Thymus (tissue), 14 donors: ENCODE measurements at places on chromosomes 12 and 14.

DNA sequence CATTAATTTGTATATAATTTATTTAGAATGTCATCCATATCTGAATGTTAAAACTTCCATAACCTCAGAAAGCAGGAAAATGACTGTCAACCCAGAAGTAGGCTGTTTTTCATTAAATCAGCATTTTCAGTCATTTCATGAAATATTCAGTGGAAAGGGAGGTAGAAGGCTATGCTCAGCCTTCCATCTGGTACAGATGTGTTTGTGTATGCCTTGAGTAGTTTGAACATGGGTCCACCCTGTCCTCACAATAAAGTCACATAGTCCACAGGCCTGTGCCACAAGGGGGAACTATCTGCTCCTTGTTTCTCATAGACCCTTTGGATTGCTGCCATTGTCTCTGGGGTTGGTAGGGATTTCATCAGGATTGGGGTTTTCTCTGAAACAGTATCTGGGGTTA, 9.1 kb downstream of the LACRT start:
- DNase-seq = no peak

DNA sequence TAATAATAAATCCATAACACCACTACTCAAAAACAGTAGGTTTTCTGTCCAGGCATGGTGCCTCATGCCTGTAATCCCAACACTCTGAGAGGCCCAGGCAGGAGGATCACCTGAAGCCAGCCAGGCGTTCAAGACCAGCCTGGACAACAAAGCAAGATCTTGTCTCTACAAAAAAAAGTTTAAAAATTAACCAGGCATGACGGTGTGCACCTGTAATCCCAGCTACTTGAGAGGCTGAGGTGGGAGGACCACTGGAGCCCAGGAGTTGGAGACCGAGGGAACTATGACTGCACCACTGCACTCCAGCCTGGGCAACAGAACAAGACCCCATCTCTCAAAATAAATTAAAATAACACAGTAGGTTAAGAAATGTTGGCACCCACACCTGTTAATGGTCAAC, 44.5 kb upstream of the AP4S1 start:
- DNase-seq = no peak

GRCh38 chr12:20620261-20620660, 74.9 kb upstream of the SLCO1C1 start:
- no peak for DNase-seq

GRCh38 chr12:115129727-115130126, 445.8 kb upstream of the TBX3 start:
- DNase-seq = no peak

DNA sequence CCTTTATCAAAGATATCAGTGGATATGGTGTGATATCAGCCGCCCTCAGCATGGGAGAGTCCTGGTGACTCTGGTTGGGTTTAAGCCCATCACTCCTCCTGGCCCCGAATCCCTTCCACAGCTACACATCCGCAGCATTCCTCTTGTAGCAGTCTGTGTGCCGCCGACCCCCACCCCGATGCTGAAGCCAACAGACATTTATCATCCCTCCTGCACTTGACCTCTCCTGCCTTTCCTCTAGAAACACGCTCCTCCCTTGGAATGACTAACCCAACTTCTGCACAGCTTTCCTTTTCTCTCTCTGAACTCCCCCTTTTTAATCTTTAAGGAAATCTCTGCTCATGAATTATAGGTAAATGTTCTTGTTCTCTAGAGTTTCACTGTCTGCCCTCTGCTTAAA, 250.9 kb upstream of the FOXN3 start:
- no peak for DNase-seq

- no peak for DNase-seq
These were observed 73.2 kb downstream of the TTC6 start for GRCh38 chr14:37668646-37669045.

GRCh38 chr12:123134826-123135225, 16.1 kb downstream of the PITPNM2 start:
- DNase-seq = no peak

DNA sequence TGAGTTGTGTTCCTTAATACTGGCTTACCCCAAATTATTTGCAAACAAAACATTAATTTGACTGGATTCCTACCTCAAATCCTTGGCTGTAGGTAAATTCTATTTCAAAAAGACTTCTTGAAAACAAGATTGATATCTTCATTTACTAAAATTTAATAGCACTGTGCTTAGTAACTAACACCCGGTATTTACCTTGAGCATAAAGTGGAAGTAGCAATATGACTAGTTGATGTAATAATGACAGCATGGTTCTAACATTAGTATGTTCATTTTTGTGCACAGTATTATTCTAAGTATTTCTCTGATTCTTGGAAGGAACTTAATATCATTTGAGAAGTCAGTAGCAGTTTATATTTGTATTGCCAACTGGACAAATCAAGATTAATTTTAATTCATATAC, 96.8 kb downstream of the PPHLN1 start:
- DNase-seq = no peak
